Activated T-cell treated with anti-CD3 and anti-CD28 coated beads for 1 hour (primary cell): ENCODE measurements at places on chromosomes 5 and 9.

DNA sequence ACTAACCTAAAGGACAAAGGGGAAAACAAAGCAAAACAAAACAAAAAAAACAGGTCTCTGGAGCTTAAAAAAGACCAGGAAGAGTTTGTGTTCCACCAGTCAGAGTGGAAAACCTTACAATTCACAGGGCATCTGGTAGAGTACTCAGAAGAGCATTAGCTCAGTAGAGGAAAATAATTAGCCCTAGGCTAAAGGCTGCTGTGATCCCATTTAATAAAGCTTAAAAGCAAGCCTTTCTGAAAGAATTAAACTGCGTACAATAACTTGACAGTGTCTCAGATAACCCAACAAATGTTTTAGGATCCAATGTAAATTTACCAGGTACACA is 7.3 kb downstream of the ECM2 start:
- DNase-seq: no peak

DNA sequence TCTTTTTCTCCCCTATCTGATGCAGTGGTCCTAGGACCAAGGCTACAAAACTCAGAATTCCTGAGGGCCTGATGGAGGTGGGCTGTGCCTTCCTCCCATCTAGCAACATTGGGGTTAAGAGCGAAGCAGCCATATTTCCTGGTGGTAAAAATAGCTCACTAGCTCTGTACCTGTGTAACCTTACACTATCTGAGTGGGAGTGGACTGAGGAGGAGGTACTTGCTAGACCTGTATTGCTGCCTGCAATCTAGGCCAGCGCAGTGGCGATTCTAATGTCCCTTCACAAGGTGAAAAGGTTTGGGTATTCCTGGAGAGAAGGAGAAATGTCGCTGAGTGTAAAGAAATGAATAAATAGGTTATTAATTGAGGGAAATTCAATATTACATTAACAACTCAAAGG is 80.2 kb upstream of the LIFR start:
- DNase-seq: no peak

GRCh38 chr9:12461763-12462460 is 231.3 kb upstream of the TYRP1 start:
- no peak for DNase-seq

DNA sequence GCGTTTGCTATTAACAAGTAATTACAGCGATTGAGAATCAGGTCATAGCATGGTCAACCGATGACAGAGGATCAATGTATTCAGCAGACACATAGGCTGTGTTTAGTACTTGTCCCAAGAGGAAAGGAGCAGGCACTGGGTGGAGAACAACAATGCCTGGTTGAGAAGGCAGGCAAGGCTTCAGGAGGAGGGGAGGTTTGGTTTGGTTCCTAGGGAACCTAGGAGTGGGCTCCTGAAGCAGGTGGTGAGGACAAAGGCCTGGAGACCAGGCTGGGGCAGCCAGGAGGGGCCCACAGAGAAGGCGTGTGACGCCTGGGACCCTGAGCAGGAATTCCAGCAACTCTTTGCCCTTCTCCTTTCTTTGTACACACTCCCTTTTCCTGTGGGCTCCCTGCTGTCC is 195.6 kb downstream of the SPOCK1 start:
- DNase-seq: no peak

GRCh38 chr9:1400983-1401382 is 350.8 kb downstream of the DMRT2 start:
- DNase-seq: no peak

DNA sequence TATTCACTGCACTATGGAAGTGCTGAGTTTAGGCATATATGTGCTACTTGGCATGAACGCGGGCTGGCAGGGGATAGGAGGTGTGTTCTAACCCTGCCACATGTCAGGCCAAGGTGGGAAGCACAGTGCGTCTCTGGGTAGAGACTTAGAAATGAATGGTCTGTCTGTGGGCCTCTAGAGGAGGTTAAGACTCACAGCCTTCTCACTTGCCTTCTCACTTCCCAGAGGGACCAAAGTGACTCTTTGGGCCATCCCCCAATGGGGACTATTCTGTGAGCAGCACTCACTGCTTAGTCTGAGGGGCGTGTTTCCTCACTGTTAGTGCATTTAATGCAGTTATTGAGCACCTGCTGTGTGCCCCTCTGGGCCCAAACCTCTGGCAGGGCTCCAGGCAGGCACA is 2.4 kb upstream of the PITX1 start:
- no peak for DNase-seq

DNA sequence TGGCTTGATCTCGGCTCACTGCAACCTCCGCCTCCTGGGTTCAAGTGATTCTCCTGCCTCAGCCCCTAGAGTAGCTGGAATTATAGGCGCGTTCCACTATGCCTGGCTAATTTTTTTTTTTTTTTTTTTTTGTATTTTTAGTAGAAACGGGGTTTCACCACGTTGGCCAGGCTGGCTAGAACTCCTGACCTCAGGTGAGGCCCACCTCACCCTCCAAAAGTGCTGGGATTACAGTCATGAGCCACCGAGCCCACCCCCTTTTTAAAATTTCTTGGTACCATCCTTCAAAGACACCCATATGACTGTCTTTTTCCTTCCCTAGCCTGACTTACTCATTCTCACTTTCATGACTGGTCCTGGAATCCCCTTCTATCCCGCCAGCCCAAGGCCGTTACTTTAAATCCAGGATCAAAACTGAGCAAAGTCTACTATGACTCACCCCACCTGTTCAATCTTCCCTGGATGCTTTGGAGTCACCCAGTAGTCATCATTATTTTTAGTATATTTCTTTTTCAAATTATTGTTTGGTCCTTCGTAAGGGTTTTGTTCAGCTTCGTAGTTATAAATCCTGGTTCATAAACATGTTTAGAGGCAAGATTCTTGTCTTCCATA is 1.2 kb upstream of the TBCA start:
- DNase-seq: no peak

DNA sequence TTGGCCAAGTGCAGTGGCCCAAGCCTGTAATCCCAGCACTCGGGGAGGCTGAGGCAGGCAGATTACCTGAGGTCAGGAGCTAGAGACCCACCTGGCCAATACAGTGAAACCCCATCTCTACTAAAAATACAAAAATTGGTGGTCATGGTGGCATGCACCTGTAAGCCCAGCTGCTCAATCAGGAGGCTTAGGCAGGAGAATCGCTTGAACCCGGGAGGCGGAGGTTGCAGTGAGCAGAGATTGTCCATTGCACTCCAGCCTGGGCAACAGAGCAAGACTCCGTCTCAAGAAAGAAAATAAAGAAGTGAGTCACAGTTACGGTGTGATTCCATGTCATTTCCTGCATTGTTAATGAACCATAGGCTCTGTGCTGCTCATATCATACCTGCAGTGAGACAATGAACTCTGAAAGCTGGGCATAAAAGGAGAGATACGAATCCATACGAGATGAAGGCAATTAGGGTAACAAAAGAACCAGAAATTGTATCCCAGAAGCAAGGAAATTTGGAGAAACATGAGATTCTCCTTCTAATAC is 44.6 kb downstream of the TIMD4 start:
- DNase-seq: no peak

DNA sequence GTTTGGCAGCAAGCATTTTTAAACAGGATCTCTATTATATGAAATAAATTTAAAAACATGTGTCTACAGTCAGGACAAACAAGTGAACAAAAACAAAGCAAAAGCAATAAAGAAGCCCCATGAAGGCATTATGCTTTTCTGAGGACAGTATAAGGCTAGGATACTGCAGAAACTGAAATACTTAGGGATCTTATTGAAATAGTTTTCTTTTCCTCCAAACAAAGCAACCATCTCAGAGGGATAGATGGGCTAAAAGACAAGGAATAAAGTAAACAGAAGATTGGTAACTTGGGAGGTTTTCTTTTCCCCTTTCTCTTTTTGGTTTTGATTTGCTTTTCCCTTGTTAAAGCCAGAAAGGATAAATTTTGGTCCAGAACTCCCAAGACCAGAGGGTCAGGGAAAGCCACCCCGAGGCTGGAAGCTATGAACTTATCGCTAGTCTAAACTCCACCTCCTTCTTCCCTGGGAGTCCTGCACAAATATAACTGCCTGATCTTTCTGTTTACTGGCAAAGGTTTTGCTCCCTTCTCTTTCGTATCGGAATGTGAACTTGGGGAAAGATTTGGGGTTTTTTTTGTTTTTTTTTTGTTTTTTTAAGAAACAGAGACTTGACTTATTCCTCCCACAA is 164.0 kb downstream of the GHR start:
- DNase-seq: no peak

GRCh38 chr9:83977196-83977595 is 2.8 kb downstream of the HNRNPK start:
- DNase-seq: no peak

- no peak for DNase-seq
These were observed 98.5 kb upstream of the SMARCA2 start for GRCh38 chr9:1916655-1917054.

DNA sequence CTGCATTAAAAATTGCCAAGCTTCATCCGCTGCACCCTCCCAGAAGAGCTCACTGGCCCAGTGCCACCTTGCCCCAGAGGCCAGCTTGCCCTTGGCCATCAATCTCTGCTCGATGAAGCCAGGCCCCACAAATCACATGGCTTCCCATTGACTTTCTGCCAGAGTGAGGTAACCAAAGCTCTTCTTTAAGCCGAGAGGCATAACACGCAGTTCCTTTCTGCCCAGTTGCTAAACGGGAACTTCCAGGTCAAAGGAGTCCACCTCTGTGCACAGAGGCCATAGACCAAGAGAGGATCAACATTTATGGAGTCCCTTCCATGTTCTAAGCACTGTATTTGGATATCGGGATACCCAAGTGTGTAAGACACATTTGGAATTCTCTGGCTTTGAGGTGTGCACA is 208.8 kb downstream of the KIF4B start:
- no peak for DNase-seq

DNA sequence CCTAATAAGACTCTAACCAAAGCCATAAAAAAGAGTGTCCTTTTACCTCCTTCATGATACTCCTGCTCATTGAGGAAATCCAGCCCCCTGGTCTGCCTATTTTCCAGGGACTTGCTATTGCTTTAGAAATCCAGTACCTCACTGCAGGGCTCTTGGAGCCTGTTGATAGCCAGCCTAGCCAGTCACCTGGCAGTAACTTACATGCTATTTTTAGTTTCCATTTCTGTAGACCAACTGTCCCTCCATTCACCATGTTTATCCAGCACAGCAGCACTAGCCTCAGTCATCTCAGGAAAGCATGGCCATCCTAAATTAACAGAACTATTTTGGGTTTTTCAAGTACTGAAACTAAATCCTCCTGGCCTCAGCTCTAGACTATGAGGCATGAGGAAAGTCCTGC is 91.5 kb upstream of the PHF24 start:
- DNase-seq: no peak

DNA sequence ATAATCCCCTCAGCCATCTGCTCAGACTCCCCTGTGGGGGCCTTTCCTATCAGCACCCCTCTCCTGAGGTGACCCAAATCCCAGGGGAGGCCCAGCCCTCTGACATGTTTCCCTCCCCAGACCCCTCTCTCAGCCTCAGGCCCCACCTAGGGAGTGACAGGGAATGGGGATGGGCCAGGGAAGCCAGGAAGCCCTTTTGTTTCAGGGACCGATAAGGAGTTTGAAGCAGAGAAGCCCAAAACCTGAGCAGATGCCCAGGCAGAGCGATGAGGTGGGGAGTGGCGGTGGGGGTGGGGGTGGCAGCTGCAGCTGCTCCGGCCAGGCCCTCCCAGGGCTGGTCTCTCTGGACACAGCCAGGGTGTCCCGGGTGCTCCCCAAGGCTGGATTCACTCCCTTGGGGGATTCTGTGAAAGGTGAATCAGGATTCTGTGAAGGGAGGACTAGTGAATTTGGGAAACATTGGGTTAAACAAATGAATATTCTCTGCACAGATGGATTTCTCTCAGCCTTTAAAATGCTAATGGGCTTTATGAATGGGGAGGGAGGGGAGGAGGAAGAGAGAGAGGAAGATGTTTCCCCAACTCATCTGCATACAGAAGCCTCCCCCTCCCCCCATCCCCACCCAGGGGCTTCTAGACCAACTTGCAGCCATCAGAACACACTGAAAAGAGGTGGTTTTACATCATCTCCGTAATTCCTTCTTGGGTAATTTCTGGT is 17.4 kb downstream of the AKNA start:
- no peak for DNase-seq

- no peak for DNase-seq
These were observed 199.8 kb downstream of the GRIA1 start for GRCh38 chr5:153690236-153690635.

DNA sequence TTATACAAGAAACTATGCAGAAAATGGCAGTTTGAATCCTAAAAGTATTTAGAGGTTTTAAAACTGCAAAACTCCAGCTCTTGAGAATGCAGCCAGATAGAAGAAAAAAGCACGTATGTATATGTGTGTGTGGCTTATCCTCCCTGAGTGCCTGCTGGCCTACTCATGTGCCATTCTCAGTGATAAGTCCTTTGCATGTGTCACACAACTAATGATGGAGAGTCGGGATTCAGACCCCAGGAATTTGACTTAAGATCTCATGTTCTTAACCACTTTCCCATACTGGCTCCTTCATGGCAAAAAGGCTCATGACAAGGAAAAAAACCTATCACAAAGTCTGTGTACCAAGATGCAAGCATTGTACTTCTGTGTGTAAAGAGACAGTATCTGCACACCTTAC is 26.6 kb downstream of the SMARCA2 start:
- no peak for DNase-seq

DNA sequence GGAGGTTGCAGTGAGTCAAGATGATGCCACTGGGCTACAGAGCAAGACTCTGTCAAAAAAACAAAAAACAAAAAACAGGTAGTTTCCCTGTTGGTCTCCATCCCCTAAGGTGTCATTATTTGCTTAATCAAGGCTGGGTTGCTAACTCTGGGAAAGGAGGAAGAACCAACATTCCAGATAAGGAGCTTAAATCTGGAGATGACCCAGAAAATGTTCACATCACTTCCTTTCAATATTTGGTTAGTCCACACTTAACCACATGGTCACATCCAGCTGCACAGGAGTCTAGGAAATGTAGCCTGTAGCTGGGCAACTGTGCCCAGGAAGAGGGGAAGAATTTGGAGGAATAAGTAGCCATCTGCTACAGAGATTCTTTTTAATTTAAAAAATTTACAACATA is 25.9 kb upstream of the MEGF9 start:
- no peak for DNase-seq

DNA sequence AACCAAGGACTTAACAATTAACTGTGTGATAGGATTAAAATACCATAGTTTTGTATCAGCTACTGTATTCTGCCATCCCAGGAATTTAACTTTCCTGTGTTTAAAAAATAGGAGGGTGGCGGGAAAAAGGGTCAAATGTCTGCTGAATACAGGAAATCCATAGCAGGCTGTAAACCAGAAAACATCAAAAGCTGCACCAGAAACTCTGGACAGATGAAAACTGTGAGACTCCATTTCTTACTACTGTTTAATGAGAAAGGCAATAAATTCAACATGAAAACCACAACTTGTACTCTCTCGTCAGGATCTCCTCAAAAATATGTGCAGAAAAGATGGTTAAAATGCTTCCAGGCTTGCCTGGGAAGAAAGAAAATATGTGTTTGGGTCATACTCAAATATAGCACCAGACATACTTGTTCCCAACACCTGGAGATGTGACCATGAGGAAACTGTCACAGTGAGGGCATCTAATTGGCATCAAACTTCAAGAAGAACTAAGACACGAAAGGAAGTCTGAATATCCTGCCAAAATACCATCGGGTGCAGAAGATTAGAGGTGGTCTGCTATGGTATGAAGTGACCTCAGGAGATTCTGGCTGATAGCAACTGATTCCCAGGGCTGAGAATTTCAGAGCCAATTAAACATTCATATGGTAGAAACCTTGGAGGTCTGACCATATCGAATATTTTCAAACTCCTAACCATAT is 164.7 kb upstream of the TARS1 start:
- DNase-seq: no peak

- no peak for DNase-seq
These were observed 17.5 kb upstream of the INSYN2B start for GRCh38 chr5:169997798-169998197.

- DNase-seq: no peak
These were observed 8.6 kb upstream of the PHYKPL start for GRCh38 chr5:178241231-178241663.
